ENCODE measurements at places on chromosomes 3 and 15.
A peak's percentile ranks its signal among the peaks of the same experiment; 100 is the strongest.

DNA sequence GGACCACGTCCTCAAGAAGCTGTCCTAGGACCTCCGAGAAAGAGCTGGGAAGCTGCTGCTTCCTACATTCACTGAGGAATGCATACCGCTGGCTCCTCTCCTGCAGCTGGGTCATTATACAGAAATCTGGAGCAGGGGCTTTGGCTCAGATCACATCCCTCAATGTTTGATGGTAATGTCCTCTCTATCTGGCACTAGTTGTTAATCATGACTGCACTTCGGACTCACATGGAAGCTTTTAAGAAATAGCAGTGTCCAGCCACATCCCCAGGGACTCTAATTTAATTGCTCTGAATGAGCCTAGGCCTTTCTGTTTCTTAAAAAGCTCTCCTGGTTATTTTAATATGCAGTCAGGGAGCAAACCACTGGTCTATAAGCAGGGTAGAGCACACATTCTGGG, 25.7 kb upstream of the MYRIP start:
- DNase-seq, result no peak

GRCh38 chr15:63495343-63495742, 9.1 kb upstream of the USP3 start:
- DNase-seq, result no peak

DNA sequence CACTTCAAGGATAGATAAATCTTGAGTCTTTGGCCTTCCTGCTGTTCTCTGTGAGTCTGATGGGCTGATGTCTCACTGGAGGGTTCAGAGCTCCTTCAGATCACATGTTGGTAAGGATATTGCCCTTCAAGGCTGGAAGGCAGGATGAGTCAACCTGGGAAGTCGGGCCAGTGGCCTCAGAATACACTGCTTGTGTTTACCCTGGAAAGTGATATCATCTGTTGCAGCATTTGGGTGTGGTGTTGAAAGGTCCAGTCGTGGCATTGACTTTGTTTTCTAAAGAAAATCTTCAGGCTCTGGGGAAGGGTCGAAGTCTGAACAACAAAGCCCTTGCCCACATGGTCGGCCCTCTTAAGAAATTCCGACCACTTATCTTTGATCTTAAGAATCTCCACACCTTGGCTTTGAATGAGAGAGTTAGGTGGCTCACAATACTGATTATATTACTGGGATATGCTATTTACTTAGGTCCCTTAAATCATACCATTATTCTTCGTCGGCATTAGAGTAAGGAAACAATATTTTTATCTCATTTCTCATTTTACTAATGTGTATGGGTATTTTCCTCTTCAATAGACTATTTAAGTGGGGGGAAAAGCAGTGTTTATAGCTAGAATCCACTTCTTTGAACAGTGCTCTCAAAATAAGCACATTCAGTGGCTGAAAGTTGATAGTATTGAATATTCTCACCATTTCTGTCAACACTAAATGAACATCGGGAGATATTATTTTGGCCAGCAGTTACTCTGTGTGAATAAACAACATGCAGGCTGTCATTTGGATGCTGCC, 303.9 kb upstream of the RASGRP1 start:
- DNase-seq, result peak; percentile 85

DNA sequence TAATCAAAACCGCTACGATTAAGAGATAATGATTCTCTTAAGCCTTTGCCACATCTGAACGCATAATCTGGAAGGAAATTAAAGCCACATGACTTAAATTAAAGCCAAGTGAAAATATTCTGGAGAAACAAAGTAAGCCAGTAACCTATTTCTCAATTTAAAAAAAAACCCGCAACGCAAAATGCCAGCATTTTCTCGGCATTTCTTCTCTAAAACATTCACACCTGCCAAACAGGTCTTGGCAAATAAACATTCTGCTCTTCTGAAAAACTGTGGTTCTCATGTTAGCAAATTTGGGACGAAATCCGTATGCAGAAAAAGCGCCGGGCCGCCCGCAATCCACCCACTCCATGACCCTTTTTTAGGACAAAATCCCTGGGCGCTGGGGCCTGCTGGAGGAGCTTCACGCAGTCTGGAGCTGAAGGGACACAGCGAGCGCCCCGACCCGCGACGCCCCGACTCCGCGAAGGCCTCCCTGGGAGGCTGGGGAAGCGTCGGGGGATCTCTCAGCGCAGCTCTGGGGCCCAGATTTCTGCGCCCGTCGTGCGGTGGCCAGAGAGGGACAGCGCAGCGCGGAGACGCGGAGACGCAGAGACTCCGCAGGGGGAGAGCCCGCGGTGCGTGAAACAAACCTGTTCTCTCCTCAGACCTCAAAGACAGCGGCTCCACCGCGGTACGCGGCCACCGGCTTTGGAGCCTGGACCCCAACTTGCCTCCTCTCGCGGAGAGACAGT, 471 bp downstream of the NKIRAS1 start:
- DNase-seq, result no peak
